ENCODE measurements at places on chromosomes 1 and 21.

- DNase-seq: no peak
Observed at GRCh38 chr1:219833214-219833815, 95.0 kb downstream of the SLC30A10 start.

DNA sequence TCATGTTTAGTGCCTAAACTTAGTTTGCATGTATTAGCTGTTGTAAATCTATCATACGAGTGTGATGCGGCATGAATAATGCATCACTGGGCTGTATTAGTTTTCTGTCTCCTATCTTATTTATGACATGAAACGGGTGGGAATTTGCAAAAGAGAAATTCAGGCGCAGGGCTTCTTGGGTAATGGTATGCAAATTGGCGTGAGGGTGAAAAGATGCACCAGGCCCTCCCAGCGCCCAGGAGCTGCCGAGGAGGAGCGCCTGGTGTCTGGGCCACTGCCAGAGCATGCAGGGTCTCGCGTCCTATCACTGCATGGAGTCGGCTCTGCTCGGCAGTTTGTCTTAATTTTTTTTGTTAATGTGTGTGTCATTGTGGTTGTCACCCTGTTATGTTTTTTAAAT lies 82.9 kb upstream of the ACTL8 start:
- DNase-seq: no peak

GRCh38 chr1:15723631-15724246 lies 12.3 kb upstream of the SLC25A34 start:
- no peak for DNase-seq

- no peak for DNase-seq
Observed at GRCh38 chr1:181905944-181906597, 155.4 kb downstream of the ZNF648 start.

DNA sequence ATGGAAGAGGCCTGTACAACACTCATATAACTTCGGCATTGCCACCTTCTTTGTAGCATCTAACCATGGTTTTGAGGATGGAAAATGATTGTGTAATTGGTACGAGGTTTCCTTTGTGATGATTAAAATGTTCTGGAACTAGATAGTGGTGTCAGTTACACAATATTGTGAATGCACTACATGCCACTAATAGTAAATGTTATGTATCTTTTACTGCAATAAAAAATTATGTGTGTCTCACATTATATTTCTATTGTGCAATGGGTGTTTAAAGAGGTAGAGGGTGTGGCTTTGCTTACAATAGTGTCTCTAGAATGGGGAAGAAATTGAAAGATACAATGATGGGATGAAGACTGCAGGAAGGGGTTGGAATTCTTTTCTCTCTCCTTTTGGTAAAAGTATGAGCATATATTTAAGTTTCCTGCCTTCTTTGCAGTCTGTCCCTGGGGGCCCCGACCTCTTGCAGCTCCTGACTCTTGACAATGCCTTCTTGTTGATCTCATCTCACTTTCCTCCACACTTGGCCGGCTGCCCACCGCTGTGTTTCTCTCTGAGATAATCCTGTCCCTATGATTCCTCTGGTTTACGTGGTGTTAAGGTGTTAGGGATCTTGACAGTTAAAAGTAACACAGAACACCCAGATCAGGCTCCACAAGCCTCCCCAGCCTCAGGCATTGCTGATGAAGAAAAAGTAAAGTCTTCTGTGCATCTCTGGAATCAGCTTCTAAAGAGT lies 39.3 kb downstream of the MTARC1 start:
- DNase-seq: no peak

DNA sequence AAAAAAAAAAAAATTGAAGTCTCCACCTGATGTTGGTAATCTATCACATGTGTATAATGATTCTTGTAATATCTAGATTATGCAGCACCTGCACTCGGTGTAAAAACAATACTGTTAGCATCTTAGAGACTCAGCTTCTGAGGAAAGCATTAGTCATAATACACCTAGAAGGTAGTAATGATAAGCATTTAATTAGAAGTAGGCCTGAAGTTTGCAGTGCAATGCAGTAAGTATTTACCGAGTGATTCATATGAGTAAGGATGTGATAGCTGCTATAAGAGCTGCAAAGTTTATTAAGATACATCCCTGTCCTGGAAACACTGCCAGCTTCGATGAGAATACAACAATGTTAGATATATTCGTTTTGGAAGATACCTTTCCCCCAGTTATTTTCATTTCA lies 196.4 kb downstream of the GREM2 start:
- DNase-seq: no peak

GRCh38 chr21:14911351-14911750 lies 153.4 kb downstream of the NRIP1 start:
- no peak for DNase-seq

DNA sequence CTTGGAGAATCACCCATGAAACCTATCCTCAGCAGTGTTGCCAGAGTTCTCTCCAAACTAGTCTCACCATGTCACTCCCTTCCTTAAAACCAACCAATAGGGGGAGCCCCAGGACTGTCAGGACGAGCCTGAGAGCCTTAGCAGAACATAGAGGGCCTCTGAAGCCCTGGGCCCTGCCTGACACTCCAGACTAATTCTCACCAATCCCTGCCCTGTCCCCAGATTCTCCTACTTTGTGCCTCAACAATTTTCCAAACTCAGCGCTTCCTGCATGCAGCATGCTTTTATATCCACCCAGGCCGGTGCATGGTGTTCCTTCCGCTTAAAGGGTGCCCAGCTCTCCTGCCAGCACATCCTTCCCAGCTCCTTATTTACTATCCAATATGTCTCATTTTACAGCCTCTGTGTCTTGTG lies 42.7 kb downstream of the HSD3B1 start:
- no peak for DNase-seq

DNA sequence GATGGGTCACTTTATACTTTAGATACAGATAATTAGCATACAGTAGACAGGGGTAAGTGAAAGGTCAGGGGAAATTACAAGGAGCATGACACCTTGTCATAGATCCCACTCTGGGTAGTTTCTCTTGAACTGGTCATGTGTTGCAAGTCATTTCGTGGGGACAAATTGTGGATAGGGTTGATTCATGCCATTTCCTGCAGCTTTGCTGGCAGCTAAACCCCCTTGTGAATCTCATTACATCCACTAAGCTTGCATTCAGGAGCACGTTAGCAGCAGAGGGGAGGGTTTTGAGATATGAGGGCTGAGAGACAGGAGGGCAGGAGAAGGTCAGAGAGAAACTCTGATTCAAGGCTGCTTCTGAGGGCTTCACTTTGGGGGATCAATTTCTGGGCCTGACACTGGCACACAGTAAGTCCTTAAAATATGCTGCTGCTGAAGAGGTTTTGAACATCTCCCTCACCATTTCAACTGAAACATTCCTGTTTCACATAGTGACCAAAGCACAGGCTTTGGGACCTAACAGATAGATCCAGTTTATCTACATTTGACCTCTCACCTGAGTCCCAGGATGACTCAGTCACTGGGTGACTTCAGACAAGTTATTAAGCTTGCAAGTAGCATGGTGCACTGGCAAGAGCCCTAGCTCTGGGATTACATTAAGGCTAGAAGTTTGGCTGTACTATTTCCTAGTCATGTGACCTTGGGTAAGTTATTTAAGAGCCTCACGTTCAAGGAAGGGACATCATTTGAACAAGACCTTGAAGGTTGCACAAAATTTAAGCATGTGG lies 206.0 kb upstream of the USP24 start:
- no peak for DNase-seq

GRCh38 chr1:172477741-172478140 lies 33.9 kb upstream of the PIGC start:
- no peak for DNase-seq

- no peak for DNase-seq
Observed at GRCh38 chr1:60692031-60692430, 390.3 kb upstream of the NFIA start.

DNA sequence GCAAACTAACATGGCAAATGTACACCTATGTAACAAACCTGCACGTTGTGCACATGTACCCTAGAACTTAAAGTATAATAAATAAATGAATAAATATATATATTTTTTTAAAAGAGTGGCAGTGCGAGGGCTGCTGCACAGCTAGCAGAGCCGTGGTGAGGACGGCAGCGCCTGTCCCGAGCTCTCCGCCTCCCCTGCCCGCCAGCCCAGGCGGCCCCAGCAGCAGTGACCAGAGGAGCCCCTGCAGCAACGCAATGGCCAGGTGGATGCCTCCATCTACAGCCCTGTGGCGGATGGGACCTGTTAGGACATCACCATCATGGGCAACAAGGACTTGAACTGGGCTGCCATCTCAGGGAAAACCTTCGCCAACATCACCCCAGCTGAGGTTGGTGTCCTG lies 351.9 kb downstream of the FAM72C start:
- DNase-seq: no peak

DNA sequence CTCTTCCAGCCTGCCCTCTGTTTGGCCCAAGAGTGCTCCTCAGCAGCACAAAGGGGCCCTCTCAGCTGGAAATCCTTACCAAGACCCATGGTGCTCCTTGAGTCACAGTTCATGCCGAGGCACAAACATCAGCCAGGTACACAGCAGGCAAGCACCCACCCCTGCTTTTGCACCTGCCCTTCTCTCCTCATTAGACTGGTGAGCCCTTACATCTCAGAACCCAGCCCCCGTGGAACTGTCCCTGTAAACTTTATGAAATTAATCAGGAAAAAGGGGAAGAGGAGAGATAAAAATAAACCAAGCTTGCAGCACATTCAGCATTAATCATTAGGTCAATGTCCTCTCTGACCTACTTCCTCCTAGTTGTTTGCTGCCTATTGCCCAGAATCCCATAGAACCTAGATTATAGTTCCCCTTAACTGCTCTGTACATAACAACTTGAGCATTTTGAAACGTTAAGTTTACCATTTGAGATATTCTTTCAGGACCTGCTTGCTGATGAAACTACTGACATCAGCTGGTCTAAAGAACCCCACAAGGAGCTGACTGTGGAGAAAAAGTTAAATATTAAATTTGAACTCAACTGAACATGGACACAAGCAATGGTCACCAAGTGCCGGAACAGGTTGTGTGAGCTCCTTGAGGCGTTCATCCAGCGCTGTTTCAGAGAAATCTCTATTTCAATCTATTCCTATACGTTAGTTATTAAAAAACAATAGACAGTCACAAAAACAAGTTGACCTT lies 738.4 kb downstream of the MATN1 start:
- no peak for DNase-seq

DNA sequence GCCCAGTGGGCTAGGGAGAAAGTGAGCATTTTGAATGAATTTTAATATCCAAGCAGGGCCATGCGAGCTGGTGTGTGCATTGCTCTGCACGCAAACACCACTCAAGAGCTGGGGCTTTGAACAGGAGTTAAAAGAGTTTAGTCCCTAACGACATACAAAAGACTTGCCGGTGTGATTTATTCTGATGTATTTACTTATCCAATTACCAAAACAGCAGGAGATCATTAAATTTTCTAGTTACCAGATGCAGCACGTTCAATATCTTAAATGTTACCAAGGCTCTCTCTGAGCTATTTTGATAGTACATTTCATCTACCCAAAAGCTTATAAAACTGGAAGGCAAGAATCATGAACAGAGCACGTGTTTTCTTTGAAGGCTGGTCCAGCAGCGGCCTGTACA lies 30.0 kb upstream of the DMRTA2 start:
- no peak for DNase-seq

DNA sequence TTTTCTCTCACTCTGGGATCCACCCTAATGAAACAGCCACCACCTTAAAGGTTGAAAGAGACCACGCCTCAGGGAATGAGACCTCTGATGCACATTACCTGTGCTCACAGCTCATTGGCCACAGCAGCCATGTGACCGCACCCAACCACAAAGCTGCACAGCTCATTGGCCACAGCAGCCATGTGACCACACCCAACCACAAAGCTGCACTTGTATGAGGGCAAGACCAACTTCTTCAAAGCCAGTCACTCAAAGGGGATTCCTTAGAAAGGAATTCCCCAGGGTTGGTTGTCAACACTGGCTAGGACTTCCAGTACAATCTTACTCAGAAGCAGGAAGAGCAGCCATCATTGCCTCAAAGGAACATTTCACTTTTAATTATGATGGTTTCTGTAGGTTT lies 43.6 kb upstream of the PDE9A start:
- DNase-seq: no peak

DNA sequence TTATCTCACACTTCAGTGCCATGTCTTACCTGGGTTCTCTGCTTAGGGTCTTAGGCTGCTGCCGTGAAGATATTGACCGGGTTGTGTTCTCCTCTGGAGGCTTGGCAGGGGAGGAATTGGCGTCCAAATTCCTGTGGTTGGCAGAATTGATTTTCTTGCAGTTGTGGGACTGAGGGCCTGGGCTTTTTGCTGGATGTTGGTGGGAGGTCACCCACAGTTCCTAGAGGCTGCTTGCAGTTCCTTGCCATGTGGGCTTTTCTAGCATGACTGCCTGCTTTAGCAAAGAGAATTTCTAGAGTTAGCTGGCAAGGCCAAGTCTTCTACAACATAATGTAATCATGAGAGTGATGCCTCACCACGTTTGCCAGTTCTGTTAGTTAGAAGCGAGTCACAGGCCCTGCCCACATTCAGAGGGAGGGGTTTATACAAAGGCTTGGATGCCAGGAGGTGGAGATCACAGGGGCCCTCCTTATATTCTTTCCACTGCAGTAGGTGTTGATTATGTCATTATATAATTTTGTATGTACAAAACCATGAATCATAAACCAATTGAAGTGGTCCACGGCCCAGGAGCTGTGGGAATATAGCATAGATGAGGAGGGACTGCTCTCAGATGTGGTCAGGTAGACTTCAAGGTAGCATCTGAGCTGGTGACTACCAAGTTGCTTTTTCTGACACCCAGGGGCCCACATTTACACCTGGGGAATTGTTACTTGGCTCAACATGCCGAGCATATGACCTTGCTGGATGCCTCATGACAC lies 6.6 kb downstream of the UBL4B start:
- no peak for DNase-seq

DNA sequence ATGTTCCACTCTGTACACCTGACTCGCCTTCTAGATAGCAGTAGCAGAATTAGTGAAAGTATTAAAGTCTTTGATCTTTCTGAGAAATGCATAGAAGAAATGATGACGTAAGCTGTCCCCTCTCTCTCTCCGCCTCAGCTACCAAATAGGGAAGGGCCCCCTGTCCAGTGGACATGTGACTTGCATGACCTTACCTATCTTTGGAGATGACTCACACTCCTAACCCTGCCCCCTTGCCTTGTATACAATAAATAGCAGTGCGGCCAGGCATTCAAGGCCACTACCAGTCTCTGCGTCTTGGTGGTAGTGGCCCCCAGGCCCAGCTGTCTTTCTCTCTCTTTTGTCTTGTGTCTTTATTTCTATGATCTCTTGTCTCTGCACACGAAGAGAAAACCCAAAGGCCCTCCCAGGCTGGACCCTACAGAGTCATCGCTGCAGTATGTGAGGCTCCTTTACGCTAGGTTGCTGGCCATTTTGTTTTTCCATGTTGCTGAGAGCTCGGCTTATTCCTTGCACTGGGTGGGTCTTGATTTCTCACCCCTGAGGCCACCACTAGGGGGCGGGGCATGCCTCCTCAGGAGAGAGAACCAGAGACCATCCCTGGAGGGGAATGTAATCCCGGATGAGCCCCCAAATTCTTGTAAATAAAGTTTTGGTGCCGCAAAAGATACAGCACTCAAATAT lies 16.0 kb upstream of the ZBTB8B start:
- DNase-seq: no peak

- DNase-seq: no peak
Observed at GRCh38 chr21:46154155-46154954, 1.0 kb downstream of the FTCD start.

GRCh38 chr1:36089393-36090121 lies 865 bp downstream of the ADPRS start:
- peak; percentile 37 for DNase-seq

- DNase-seq: no peak
Observed at GRCh38 chr1:151287341-151287699, 5.2 kb downstream of the ZNF687 start.

- no peak for DNase-seq
Observed at GRCh38 chr1:243375596-243375995, 119.8 kb downstream of the SDCCAG8 start.
